ENCODE measurements at places on chromosomes 4 and X.
A peak's percentile ranks its signal among the peaks of the same experiment; 100 is the strongest.

GRCh38 chrX:100587861-100588260 is 3.1 kb downstream of the TNMD start:
- no peak for DNase-seq

DNA sequence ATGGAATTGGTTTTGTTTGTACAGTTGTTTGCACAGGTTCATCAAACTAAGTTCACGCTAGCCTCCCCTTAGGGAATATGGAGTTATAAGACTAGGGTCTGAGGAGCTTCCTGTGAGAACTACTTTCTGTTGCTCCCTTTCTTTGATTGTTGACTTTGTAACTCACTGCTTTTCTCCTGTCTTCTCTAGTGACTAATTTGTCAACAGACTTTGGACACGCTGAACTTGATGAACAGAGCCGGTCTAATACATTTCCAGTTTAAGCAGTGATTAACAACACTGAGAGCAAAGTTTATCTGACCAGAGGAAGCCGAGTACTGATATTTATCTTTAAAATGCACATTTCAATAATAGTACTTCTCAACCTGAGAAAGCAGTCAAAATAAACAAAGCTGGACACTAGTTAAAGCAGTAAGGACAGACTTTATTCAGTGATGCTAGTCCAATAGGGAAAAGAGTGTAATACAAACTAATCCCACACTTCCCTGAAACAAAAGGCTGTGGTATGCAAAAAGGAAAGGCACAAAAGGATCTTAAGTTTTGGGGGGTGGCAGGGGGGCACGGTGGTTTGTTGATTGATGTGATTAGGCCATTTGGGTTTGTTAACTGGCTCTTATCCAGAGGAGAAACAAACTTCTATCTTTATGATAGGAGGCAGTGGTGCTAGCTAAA is 2.7 kb upstream of the NUDT9 start:
- no peak for DNase-seq

GRCh38 chr4:78694457-78694787 is 81.7 kb upstream of the BMP2K start:
- no peak for DNase-seq

- DNase-seq, result no peak
Measured at GRCh38 chrX:18455384-18455783, 30.0 kb downstream of the CDKL5 start.

GRCh38 chr4:6198768-6199421 is 1.5 kb downstream of the JAKMIP1 start:
- DNase-seq, result peak; percentile 60

GRCh38 chrX:104929324-104929723 is 291.2 kb downstream of the TEX13A start:
- DNase-seq, result no peak

DNA sequence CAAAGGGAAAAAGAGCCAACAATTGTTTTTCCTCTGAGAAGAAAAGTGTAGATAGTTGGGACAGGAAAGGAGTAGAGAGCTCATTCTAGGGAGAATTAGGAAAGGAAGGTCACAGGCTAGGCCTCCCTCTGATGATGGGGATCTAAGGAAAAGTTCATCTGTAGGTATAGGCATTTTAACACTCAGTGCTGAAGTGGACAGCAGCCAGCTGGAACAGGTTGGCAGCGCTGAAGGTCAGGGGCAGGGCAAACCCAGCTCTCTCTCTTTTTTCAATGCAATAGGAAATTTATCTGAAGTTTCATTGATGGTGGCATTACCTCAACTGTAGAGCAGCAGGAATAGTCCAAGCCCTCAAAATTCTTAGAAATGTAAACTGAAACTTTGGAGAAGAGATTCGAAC is 98.5 kb upstream of the ETNPPL start:
- no peak for DNase-seq

DNA sequence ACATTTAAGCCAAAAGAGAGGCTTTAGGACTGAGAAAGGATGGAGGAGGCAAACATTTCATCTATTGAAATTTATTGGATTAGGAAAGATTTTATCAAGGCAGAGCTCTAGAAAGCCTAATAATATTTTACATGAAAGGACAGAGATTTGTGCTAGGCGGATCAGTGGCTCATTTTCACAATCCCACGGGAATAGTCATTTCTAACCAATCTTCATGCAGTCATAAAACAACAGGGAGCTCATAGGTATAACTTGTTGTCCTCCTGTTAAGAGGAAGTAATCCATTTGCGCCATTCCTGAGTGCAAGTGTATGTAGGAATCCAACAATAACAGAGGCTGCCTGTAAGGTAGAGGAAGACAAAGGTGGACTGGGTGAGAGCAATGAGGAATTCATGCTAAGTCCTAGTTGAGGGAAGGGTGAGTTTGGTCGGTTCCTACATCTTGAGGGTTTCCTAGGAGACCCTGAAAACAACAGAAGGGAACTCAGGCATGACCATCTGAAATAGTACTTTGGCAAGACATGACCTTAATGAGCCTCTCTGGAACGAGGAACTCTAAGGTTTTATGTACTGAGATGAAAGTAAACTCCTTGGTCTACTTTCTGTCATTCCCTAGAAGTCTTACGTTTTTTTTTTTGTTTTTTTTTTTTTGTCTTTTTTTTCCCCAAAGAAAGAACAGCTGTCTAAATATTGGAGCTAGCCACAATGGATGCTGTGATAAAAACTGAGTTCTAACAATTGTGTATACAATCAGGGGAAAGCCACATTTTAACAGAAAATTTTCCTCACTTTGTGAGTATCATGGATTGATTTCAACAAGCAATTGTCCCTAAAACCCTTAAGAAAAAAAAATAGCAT is 89.7 kb downstream of the GEMIN8 start:
- DNase-seq, result no peak

DNA sequence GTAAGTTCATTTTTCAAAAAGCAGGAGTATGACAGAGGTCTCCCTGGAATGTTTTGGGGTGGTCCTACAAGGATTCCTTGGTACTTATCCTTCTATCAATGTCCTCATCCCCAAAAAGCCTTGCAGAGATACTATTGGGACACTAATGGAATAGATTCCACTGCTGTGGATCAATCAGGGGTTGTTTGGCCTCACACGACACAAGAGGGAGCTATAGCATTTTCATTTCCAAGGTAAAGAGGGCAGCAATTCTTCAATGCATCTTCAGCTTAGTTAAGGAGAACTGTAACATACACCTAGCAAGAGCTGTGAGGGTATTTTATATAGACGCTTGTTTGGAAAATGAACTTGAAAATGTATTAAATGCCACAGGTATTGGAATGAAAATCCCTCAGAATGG is 50.9 kb downstream of the USP26 start:
- no peak for DNase-seq

- DNase-seq, result no peak
Measured at GRCh38 chr4:86926435-86927086, 8.2 kb upstream of the AFF1 start.

- no peak for DNase-seq
Measured at GRCh38 chrX:147847999-147848398, 63.7 kb upstream of the FMR1 start.

GRCh38 chrX:132853040-132853439 is 105.4 kb downstream of the HS6ST2 start:
- DNase-seq, result no peak

DNA sequence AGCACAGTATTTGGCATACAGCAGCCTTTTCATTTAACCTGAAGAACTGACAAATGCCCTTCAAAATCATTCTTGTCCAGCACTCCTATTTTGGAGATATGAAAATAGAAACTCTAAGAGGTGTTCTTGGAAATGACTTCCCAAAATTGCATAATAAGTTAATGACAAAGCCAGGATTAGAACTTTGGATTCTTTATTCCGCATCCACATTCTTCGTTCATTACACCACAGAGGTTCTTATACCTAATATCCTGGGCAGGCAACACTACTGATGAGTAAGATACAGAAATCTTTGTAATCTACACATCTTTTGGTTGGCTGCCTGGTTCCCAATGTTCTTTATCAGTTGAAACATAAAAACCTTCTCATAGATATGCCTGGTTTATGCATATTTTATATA is 5.9 kb downstream of the COL25A1 start:
- no peak for DNase-seq

DNA sequence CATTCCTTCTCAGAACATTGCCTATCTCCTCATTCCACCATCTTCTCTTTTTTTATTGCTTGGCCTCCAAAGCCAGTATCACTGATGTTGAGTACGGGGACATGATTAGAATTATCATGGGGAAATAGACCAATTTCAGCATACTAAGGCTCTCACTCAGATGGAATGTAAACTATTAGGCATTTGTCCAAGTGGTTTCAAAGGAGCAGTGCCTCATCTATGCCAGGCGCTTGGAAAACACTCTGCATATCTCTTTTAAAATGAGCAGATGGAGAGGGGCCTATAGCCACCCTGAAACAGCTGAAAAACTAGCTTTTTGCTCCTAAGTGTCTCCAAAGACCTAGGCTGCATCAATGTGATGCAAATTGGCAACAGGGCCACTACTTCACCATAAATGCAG is 150.8 kb upstream of the DIPK2B start:
- DNase-seq, result no peak

DNA sequence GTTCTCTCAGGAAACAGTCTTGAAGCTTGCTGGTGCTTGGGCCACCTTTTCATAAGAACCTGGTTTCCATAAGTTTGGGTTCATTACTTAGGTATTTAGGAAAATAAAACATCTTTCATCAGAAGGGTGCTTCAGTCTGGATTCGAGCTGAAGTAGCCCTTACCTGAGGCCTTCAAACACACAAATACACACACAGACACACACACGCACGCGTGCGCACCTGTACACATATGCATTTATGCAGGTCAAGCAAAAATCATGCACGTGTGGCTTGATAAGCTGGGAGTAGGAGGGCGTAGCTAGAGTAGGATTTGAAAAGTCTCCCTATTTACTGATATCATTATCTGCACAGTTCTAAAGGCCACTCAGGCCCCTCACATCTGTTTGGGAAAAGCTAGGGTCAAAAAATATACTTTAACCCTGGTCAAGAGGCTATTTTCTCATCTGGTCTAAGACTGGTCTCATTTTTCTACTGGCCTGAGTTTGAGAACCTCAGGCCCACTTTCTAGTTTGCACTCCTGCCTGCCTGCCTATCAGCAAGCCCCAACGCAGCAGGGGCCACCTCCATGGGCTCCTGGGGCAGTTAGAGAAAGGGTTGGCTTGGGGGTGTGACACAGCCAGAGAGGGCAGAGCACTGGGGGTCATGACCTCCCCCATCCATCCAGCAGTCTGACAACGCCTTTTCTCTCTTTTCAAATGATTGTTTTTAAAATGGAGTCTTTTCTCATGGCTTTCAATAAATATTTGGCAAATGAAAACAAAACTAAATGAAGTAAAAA is 64.3 kb downstream of the RASL11B start:
- DNase-seq, result no peak

- DNase-seq, result no peak
Measured at GRCh38 chrX:102654696-102655095, 3.4 kb downstream of the GPRASP1 start.

DNA sequence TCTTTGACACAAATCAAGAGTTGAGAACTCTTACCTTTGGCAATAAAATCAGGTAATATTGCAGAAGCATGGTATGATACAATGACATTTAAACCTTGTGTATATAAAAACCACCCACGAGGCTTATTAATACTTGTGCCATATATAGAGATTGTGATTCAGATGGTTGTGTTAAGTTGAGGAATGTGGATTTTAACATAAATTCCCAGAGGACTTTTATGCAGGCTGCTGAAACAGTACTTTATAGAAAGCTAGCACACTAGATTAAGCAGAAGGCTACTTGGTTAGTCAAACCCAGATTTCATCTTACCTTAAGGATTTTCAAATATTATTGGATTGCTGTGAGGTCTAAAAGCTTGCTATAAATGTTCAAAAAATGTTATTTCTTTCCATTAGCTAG is 325.7 kb upstream of the PCDH10 start:
- DNase-seq, result no peak

DNA sequence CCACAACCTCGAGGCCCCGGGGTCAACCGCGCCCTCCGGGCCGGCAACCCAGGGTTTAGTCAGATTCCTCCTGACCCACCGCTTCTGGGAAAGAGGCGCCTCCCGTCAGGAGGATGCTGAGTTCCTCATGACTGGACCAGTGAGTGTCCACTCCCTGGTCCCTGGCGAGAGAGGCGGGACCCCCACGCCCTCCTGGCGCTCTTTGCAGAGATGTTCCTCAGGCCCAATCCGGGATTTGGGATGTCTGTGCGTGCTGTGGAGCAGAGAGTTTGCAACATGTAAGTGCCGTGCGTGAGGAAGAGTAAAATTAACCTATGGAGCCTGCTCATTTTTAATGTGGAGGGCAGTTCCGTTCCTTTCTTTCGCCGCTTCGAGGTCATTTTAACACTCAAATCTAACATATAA is 824 bp upstream of the UGDH start:
- no peak for DNase-seq

- DNase-seq, result peak; percentile 48
Measured at GRCh38 chr4:88818631-88819470, 121.2 kb upstream of the NAP1L5 start.

GRCh38 chrX:465418-466215 is 78.9 kb upstream of the PPP2R3B start:
- no peak for DNase-seq

GRCh38 chr4:107213880-107214279 is 177.8 kb upstream of the DKK2 start:
- no peak for DNase-seq

DNA sequence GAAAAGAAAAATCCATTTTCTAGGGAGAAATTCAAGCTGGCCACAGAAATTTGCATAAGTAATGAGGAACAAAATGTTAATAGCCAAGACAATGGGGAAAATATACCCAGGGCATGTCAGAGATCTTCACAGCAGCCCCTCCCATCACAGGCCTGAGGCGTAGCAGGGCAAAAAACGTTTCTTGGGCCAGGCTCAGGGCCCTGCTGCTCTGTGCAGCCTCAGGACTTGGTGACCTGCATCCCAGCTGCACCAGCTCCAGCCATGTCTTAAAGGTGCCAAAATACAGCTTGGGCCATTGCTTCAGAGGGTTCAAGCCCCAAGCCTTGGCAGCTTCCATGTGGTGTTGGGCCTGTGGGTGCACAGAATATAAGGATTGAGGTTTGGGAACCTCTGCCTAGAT is 32.1 kb upstream of the TMPRSS11B start:
- DNase-seq, result no peak

Data from BE2C (cell line).